ENCODE measurements at places on chromosomes 4 and X.

DNA sequence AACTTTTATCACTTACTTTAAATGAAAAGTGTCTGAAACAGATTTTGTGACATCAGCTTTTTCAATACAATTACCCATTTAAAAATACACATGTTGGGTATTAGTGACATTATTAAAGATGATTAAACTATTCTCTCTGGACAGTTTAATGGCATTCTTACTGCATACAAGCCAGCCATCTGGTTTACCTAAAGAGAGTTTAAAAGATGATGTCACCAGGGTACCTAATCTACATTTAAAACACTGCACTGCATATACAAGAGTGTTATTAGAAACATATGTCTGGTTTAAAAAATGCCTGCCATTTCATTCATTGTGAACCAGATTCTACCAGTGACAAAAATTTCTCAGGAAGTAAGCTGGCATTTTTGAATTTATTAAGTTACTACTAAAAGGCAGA, 919.1 kb downstream of the ADGRL3 start:
- DNase-seq, result no peak

DNA sequence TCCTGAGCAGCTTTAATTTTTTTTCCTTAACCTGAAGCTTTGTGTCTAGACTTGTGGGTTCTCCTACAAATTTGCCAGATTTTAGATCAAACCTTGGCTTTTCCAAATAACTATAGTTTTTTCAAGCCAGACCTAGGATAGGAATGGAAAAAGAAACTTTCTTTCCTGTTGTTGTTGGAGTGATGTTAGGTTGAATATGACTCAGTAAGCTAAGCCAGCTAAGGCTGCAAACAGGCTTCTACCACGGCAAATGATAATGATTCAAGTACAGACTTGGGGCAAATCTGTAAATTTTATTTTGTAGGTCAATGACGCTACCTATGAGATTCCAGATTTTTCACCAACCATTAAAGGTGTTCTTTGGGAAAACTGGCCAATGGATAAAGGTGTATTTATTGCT, 45.6 kb downstream of the WDR19 start:
- DNase-seq, result no peak

GRCh38 chr4:57445686-57446085, 335.5 kb upstream of the IGFBP7 start:
- no peak for DNase-seq

GRCh38 chrX:23851544-23851943, 56.2 kb downstream of the APOO start:
- no peak for DNase-seq

GRCh38 chr4:83866834-83867621, 331.1 kb downstream of the GPAT3 start:
- peak; percentile 52 for DNase-seq

DNA sequence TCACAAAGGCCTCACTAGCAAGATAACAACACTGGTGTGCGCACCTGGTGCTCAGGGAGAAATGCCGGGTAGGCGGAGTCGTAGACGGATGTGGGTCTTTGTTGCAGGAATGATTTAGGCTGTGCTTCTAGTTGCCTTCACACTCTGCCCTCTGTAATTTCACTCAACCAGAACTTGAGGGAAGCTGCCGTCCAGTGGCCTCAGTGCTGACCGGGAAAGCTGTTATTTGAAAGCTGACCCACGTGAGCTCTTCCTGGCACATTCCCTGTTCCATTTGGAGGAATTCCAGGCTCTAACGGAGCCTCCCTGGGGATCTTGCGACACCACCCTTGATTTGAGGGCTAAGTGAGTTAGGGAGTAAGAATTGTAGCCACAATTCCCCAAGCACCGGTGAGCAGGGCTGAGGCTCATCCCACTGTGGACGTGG, 15.9 kb downstream of the SH3TC1 start:
- DNase-seq, result no peak

GRCh38 chrX:94758130-94758529, 1084.1 kb downstream of the FAM133A start:
- DNase-seq, result no peak

GRCh38 chr4:38327174-38327573, 336.8 kb upstream of the KLF3 start:
- no peak for DNase-seq

DNA sequence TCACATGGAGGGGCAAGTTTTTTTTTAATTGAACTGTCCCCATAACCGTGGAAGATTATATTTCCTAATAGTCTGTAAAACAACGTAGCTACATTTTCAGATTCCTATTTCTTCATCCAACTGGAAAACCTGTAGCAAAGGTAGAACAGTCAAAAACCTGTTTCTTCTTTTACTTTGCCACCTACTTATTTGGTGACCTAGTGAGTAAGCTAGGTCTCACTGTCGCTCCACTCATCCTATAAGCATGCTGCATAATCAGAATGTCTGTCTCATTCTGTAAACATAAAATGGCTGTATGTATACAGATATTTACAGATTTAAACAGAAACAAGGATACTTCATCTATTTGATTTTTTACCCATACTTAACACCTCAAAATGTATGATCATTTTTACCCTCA, 20.4 kb downstream of the MAML3 start:
- no peak for DNase-seq

- DNase-seq, result peak; percentile 1
Observed at GRCh38 chrX:125132274-125132673, 187.4 kb upstream of the TEX13C start.

DNA sequence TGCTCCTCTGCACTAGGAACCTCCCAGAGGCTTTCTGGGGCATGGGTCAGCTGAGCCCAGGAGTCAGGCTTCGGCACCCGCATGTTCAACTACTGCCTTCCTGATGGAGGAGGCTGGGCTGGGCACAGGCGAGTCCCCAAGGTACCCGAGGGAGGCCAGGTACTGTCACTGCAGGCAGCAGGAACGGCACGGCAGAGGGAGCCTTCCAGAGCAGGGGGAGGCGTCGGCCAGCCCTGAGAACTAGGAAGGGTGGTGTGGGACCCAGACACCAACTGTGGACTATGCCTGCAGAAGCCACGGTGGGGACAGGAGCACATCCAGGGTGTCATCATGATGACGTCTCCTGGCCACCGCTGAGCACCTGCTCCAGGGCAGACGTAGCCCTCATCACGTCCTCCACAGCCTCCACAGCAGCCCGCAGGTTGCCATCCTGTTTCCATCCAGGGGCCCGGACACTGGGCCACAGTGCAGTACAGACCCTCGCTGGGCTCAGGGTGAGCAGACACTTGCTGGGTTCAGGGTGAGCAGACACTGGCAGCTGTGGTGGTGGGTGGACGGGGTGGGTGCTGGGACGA, 40.8 kb downstream of the SORCS2 start:
- no peak for DNase-seq

DNA sequence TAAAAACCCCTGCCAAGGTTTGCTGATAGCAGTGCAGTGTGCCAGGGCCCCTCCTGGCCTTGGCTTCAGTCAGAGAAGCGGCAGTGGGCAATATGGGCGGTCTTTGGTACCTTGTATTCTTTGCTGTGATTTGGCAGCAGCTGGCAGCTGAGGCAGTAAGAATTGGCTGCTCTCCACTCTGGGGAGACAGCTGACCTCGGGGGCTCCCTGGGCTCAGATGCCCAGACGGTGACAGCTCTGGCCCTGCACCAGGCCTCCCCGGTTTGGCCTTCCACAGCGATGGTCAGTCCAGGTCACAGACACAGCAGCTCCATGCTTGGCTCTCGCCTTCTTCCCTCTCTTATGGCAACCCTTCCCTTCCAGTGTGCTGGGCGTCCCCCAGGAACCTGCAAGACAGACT, 330.9 kb downstream of the BCOR start:
- DNase-seq, result no peak

DNA sequence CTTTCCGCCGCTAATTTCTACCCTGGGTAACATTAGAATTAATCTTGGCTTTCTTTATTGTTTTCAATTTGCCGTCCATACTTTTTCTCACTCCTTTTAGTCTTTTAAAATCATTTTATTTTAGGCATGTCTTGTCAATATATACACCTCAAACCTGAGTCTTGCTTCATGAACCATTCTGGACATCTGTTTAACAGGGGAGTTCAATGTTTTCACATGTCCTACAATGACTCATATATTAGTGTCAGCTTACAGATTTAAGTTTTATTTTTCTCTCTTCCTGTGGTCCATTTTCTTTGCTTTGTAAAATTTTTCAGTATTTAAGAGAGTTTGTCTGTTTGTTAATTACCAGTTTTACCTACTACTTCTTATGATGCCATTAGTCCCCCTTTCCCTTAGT, 89.5 kb downstream of the LCORL start:
- DNase-seq, result no peak

DNA sequence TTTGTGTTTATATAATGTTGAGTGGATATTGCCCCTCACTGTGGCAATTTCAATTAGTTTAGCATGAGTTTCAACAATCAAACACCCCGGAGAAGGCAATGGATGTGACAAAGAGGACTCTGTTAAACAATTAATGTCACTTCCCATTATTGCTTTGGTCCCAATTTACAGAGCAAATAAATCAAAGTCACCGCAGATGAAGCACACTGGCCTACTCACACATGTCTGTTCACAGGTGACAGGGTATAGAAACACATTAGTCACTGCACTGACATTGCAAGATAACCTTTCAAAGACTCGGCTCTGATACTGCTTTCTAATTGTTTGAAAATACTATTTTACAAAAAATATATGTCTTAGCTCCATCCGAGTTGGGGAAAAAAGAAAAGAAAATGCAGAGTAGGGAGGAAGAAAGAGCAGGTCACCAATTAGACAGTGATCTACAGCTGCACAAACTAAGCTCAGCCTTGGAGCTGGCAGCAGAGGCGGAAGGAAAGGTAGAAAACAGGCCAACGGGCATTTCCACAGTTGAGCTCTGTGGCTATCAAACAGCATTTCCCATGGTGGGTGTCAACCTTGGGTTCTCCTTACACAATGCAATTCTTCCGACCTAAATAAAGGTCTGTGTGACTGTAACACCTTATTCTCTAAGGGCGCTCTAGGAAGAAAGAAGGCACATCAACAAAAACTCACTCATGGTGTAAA, 53.9 kb downstream of the PPARGC1A start:
- no peak for DNase-seq

DNA sequence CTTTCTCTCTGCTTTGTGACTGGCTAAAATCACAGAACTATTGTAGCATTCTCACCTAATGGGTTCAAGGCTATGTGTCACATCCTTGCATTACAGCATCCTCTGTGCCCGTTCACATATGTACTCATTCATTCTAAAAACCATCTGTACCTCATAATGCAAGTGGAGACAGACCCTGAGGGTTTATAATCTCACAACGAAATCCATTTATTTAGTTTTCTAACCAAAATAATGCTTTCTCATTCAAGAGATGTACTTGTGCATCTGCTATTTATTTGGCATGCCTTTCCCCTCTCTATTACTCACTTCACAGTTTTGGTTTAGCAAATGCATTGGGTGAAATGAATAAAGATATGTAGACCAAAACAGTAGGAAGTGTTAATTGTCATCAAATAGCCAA, 261.5 kb downstream of the DCHS2 start:
- DNase-seq, result no peak

DNA sequence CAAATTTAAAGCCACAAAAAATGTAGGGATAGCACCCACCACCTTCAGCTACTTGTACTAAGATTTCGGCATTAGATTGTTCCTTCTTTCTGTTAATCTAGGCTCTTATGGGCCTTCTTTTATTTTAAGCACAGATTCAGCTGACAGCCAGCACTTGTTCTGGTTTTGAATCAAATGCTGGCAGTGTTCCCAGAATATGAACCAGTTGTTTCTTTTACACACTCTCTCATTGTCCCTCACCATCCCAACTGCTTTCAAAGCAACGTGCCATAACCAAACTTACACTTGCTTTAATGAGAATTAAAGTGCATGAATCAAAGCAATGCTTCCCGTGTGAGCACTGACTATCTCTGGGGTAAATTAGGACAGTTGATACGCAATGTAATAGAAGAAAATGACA, 744.5 kb upstream of the FAM241A start:
- DNase-seq, result no peak

DNA sequence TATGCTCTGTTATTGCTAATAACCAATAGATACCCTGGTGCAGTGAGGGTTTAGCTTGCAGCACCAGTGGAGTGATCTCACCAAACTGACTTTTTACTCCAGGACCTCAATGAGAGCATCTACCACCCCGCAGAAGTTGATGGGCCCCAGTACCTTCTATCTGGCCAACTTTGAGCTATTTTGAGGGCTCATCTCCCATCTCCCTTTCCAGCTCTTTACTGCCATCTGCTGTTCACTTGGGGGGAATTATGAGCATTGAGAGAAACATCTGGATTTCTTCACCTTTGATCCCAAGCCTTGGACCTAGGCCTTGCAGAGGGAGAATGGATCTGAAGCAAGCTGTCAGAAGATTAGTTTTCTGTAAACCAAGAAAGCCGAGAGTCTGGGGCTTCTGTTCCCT, 143.6 kb downstream of the TMEM164 start:
- peak; percentile 20 for DNase-seq

DNA sequence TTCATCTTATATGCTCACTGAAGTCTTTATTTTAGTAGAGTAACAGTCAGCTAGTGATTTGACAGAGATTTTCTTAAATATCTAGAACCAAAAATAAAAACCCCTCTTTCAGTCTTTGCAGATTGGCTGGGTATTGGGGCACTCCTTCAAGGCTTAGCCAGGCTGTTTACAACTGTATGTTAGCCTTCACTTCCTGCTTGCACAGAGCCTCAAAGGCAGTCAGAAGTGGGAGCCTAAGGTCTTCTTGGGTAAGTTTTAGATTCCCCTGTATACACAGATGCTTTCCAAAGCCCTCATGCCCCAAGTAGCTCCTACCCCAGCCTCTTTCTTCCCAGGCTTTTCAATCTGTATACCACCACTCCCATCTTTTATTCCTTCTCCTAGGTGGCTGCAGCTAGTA, 136.1 kb upstream of the STIM2 start:
- no peak for DNase-seq

DNA sequence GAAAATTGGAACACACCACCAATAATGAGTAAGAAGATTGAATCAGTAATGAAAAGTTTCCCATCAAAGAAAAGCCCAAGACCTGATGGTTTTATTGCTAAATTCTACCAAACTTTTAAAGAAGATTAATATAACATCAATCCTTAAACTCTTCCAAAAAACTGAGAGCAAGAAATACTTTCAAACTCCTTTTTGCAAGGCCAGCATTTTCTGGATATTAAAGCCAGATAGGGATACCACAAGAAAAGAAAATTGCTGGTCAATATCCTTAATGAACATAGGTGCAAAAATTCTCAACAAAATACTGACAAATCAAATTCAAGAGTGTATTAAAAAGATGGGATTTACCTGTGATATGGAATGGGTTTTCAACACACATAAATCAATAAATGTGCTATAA, 484.6 kb downstream of the ANKRD50 start:
- DNase-seq, result no peak

DNA sequence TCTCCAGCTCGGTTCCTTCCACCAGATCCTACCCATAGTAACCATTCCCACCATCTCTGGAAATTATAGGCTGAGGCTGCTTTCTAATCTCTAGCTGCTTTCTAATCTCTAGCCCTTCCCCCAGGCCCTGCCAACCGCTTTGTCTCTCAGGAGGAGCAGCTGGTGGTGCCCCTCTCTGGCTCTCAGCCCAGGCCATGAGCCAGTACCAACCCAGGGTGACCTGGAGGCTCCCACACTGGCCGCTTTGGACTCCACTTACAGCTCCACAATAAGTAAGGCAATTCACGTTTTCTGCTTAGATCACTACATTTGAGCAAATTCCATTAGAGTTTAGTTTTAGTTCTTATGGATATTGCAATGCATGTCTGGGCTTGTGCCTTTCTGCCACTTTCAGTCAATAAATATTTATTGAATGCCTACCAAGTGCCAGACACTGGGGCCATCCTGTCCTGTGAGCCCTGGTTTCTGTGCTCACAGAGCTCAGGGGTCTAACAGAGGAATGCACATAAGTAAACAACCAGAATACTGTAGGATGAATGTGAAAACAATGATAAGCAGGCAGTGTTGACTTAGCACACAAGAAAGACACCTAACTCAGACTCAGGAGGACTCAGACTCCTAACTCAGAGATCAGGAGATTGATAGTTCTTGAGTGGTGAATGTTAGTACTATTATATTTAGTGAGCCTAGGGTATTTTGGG, 38.9 kb downstream of the SMC1A start:
- DNase-seq, result no peak
